ENCODE measurements at places on chromosomes 16 and 17. TPM values are rescaled to one million over a fixed set of nuclear protein-coding genes. Genes with fewer than 3 reads are reported as not detected.

DNA sequence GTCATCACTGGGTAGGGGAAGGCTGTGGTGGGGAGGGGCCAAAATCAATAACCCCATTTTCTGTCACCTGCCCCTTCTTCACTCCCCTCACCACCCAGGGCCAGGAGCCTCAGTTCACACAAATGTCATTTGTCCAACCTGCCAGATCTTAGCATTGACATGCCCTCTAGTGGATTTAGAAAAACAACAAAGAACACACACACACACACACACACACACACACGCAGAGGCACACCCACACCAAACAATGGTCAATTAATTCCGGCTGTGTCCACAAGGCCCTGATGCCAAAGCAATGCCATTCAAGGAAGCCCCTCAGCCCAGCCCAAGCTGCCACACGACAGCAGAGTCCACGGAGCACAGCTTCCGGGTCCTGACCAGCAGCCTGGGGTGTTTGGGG lies 68.4 kb downstream of the NOG start:
- no peak for DNase-seq

- no peak for DNase-seq
Observed at GRCh38 chr16:59295993-59296736, 562.0 kb upstream of the GOT2 start.

DNA sequence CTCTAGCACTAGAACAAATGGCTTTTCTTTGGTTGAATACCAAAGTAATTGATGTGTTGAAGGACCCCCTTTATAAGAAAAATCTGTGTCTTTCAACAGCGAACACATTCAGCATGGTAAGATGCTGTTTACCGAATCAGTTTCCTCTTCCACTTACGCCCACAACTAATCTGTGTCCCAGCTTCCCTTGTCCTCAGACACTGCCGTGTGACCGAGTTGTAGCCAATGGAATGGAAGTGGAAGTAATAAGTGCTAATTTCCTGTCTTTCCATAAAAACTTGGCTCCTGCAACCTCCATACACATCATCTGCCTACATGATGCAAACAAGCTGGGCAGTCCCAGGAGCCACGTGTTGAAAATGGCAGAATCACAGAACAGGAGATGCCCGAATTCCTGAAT lies 10.4 kb downstream of the CDIPT start:
- DNase-seq: no peak

DNA sequence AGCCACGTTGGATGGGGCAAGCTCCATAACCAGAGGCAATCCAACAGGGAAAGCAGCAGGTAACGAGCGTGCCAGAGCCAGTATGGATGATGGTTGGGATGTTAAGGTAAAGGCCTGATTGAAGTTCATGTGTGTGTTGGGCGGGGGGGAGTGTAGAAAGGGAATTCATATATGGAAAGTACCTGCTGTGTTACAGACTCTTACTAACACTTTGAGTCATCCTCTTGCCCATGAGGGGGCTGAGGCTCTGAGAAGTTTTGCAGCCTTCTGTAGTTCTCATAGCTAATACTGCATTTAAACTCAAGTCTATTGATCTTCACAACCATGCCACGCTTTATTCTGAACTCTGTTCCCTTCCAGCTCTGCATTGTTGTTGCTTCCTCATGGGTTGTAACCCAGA lies 28.5 kb downstream of the SYCE1L start:
- no peak for DNase-seq

DNA sequence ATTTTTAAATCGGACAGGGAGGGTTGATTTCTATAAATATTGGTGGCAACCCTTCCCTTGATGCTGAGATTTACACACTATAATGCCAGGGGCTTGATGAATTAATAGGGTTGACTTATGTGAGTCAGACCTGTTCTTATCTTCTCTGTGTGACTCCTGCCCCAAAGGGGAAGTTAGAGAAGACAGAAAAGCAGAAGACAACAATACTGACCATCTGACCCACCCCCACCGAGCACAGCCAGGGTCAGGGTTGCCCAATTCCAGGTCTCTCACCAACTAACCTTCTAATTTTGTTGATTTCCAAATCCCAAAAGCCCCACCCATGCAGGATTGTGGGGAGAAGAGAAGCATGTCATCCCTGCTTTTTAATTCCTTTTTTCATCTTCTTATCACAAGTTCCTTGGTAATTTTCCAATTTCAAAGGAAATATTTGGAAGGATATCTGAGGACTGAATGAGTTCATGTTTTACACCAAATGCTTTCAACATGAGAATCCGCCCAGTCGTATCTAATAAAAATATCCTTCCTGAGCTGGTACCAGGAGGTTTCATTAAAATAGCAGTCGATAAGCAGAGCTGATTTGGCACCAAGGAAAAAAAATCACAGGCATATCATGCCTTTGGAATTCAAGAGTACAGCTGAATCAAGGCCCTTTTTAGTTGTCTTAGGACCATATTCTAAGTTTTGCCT lies 603.4 kb upstream of the CDH11 start:
- DNase-seq: no peak

Gene HS3ST6
- total RNA-seq: not detected

- no peak for DNase-seq
Observed at GRCh38 chr16:74232806-74233465, 63.7 kb upstream of the PSMD7 start.
